H54 (cell line): ENCODE measurements at places on chromosomes 7 and 10.

- no peak for DNase-seq
These were observed 502.8 kb downstream of the TCERG1L start for GRCh38 chr10:130808686-130809085.

DNA sequence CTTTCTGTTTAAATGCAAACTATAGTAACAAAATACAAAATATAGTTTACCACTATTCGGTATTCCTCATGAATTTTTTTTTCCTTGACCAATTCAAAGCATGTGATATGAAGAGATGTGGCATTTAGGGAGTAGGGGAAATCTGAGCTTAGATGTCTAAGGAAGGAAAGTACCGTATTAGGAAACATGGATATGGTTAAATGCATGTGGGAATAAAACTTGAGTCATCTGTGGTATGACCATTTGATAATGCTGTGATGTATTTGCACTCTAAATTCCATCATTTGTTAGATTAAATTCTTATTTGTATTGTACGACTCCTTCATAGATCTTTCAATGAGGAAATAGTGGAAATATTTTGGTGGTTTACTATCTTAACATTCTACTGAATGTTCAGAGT lies 19.7 kb downstream of the AHR start:
- no peak for DNase-seq

DNA sequence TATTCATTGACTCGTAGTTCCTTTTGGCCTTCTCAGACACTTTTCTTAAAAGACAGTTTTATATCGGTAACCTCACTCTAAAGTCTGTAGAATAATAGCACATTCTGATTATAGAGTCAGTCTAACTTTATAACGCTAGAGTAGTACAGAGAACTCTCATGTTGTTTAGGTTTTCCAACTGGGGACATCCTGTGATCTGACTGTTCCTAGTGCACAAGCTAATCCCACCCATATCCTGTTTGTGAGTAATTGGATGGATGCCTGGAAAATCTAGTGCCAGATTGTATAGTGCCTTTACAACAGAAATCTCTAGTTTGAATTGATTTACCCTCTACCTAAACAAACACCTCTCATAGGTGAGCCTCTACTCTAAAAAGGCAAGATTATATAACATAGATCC lies 107.4 kb downstream of the ZEB1 start:
- DNase-seq: no peak

GRCh38 chr10:125096371-125096770 lies 64.0 kb downstream of the CTBP2 start:
- no peak for DNase-seq

GRCh38 chr7:140915935-140916555 lies 8.7 kb downstream of the BRAF start:
- DNase-seq: no peak

DNA sequence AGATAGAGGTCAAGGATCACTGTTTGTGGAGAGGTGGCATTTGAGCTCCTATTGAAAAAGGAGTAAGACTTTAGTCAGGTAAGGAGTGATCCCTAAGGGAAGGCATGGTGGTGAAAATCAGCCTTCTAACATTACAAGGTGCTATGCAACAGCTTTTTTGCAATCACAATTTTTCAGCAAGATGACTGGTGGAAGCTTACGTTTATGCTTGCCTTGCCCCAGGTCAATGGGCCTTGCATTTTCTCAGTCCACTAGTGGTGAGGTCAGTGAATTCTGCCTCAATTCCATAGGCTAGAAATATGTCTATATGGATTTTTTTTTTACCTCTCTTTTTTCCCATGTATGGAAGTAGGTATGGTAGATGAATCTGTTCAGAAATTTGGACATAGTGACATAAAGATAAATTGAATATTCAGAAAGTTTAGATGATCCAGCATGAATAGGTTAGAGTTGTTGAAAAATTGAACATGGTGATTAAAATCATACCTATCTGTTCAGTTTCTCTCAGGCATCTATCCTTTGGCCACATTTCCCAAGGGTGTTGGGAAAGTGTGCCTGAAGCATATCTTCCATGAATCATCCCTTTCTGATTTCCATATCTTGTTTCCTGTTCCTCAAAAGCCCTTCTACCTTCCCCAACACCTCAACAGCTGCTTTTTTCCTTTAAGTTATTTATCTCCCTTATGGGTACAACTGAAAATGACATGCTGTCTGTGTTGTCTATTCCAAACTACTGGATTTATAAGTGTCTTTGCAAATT lies 71.9 kb upstream of the PTPRZ1 start:
- DNase-seq: no peak

DNA sequence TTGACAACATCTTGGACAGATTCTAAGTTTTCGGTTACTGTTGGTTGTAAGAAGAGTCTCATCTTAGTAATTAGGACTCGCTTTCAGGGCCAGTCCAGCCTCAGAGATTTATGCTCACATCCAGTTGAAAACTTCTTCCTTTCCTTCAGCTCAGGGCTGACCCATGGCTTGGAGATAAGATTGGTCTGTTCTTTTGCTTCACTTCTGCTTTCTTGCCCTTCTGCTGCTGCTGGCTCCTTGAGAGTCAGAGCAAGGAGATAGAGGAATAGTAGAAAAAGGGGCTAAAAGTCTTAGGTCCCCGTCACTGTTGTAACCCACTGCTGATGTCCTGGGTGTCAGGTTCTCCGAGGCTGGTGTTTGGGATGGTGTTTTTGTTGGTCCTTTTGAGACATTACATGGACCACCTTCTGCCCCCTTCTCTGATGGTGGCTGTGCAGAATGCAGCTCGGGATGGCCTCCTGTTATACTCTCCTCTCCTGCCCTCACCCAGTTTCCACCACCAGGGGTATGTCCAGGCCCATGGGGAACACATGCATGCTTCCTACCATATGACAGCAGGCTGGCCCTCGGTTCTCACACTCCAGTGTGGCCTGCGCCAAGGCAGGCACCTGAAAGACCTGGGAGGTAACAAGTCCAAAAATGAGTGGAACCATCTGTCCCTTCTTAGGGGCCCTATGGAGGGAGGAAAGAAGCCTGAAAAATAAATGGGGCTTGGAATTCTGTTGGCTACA lies 67.8 kb upstream of the PCBD1 start:
- no peak for DNase-seq

- DNase-seq: peak; percentile 22
These were observed 121.9 kb downstream of the PTPRZ1 start for GRCh38 chr7:121994625-121995410.

DNA sequence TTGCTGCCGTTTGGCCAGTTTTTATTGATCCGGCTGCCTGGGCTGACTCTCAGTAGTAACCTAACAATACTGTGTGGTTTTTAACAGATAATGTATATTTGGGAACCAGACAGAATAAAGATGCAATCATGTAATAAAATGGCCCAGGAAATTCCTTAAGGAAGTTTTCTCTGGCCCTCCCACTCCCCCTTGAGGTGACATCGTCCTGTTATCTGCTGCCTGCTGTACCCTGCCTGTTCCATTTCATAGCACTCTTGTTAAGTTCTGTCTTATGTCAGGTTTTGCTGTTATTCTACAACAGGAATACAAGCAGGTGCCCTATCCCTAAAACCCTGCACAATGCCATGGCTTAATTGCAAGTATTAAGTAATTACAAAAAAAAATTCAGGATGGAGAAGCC lies 12.5 kb downstream of the ITGB8 start:
- no peak for DNase-seq
